ENCODE measurements at places on chromosomes 6 and 20.
A peak's percentile ranks its signal among the peaks of the same experiment; 100 is the strongest.

DNA sequence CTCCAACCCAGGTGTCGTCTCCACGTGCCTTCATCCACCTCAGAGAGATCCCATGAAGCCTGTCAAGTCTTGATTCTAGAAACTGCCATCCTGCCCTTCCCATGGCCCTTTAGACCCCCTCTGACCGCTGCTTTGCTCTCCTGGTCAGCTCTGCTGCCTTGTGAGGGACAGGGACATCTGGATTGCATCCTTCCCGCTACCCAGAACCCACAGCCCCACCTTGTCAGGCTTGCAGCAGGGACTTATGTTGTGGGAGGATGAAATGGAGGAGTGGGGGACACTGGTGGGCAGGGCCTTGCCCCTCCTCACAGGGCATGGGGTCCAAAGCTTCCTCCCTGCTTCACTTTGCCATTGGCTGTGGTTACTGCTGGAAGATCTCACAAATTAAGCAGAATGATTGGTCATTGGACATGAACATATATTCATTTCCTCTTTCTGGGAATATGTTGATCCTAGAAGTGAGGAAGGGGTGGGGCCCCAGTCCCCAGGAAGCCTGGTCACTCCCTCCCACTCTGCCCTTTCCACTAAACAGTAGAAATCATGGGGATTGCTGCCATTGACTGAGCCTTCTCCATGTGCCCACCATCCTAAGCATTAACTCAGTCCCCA lies 4.5 kb downstream of the GLP1R start:
- DNase-seq = no peak

GRCh38 chr6:108608453-108609275 lies 47.9 kb downstream of the FOXO3 start:
- DNase-seq = no peak

GRCh38 chr20:2692036-2692885 lies at the start of gene EBF4:
EBF4 (plus strand) TSS chr20:2692780; CDS start chr20:2693646, 866 bp downstream.
- DNase-seq = no peak

DNA sequence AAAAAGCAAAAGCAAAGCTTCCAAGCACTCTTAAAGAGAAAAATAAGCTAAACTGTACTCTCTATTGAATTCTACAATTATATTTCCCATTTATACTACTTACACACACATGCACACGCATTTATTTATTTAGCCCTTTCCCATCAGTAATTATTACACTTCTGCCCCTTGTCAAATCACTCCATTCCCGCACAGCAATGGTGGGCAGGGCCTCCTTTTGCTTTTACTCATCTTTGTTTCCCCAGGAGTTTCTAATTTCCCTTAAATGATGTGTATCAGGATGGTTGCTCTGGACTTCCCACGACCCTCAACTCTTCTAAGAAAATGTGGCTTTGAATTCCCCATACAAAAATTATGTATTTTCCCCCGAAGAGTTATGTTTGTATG lies 19.9 kb downstream of the PXT1 start:
- no peak for DNase-seq

DNA sequence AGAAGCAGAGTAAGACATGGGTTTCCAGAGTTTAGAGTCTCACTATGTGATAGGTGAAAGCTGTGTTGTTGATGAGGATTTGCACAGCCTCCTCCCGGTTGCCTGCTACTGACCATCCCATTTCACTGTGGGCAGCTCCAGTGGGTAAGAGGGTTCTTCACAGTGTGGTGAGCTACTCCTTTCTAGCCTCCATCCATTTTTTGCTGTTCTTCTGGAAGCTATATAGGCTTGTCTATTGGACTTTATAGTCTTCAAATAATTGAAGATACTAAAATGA lies 13.4 kb downstream of the UST start:
- DNase-seq = no peak

GRCh38 chr20:33387177-33387576 lies 14.1 kb downstream of the CDK5RAP1 start:
- no peak for DNase-seq

DNA sequence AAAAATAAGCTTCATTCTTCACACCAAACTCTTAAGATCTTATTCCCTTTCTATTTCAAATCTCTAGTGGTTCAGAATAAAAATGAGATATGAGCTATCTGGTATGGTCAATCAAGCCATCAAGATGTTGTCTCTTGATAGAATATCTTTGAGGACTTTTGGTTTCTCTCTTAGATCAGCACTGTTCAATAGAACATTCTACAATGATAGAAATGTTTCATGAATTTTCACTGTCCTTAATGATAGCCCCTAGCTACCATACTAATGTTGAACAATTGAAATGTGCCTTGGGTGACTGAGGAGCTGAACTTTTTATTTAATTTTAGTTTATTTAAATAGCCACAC lies 24.1 kb upstream of the HINT3 start:
- no peak for DNase-seq

DNA sequence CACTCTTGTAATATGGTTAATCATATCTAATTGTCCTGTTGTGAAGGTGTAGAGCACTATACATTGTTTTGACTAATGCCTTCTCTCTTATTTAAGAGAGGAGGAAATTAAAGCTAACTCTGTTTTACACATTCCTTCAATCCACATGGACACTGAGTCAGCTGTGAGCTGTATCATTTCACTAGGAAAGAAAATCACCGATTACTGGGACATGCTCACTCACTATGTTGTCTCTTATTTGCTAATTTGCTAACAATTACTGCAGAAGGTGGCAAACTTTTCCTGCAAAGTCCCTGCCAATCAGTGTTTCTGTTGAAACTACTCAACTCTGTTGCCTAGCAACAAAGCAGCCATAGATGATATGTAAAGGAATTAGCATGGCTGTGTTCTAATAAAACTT lies 98.2 kb downstream of the BCAS1 start:
- no peak for DNase-seq

DNA sequence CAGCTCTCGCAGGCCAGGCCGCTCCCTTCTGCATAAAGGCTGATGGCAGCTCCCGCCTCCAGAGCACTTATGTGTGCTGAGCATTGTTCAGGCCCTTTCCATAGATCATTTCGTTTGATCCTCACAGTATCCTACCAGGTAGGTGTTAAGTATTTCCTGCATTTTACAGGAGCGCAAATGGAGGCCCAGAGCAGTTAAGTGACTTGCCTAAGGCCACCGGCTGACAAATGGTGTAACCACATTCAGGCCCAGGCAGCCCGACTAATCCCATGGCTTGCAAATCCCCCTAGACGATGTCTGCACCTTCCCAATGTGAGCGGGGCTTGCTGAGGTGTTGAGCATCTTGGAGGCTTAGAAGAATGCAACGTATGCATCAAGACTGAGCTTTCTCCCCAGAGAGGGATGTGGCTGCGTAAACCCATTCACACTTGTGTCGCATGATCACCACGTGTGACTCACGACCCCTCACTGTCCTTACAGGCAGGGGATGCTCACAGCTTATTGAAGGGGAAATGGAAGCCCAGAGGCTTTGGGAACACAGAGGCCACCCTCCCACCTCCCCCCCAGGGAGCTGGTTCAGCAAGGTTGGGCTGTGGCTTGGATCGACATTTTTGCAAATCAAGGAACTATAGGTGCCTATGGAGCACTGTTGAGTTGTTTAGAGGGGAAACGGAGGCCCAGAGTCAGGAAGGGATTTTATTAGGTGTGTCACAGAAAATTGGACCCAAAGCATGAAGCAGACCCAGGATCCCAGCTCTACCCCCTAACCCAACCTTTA lies 7.0 kb downstream of the BPIFB2 start:
- no peak for DNase-seq

DNA sequence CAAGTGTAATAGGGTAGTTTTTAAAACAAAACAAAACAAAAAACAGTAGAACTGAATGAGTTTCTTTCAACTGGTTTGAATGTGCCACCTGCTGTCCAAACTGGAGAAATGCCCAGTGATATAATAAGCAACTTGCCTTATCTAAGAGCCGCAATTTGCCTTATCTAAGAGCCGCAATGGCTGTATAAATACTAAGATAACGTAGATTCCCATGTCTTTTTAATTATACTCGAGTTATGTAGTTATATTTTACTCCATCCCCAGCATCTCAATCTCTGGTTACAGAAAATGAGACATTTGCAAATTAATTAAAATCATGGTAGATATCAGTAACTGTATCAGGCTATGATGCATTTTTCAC lies 67.2 kb downstream of the RPP40 start:
- no peak for DNase-seq

DNA sequence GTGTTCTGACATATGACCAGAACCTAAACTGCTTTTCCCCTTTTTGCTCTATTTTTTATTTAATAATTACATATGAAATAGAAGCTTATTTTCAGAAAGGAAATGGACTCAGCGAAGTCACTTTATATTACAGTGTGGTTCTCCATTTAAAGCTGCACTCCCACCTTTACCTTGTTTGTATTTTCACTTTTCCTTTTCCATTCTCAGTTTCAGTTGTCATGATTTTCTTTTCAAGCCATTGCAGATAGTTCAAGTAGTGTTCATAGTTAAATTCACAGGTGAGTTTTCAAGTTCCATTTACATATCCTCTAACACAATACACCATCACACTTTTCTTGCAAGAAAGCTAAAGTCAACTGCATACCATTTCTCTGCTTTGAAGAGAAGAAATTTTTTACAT lies 400.2 kb downstream of the HACE1 start:
- no peak for DNase-seq

GRCh38 chr20:15917283-15917682 lies 656.0 kb downstream of the KIF16B start:
- no peak for DNase-seq

- DNase-seq = no peak
These were observed 338.3 kb upstream of the KCNQ5 start for GRCh38 chr6:72283571-72283970.

DNA sequence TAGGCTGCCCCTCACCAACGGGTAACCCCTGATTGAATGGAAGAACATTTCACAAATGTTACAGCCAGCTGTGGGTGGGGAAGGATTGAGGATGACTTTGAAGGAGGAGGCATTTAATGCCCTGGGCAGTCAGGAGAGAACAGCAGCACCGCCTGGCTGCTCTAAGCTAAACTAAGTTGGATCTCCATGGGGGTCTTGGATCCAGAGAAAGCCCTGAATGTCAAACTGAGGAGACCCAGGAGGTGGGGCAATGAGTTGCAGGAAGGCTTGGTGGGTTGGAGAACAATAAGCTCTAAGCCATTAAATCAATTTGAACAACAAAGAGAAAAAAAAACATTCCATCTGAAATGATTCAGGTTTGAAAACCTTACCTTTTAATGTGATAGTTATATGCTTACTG lies 35.4 kb downstream of the TMX4 start:
- DNase-seq = no peak

GRCh38 chr6:156109713-156110112 lies 654.1 kb upstream of the NOX3 start:
- no peak for DNase-seq

- DNase-seq = no peak
These were observed 16.4 kb downstream of the SEC63 start for GRCh38 chr6:107941627-107942026.

GRCh38 chr6:108928650-108929049 lies 80.4 kb downstream of the ARMC2 start:
- no peak for DNase-seq

- DNase-seq = peak; percentile 16
These were observed at the start of gene L3MBTL1 for GRCh38 chr20:43507150-43508080. L3MBTL1 (plus strand) TSS chr20:43507697; CDS start chr20:43513504, 5,807 bp downstream.

Data from activated T-cell treated with anti-CD3 and anti-CD28 coated beads for 48 hours (primary cell).